GM04503 (cell line): ENCODE measurements at places on chromosomes 2 and 18.

- DNase-seq: no peak
Measured at GRCh38 chr2:6724605-6725140, 141.0 kb downstream of the CMPK2 start.

GRCh38 chr2:205054789-205055188 is 509.5 kb downstream of the PARD3B start:
- DNase-seq: no peak

DNA sequence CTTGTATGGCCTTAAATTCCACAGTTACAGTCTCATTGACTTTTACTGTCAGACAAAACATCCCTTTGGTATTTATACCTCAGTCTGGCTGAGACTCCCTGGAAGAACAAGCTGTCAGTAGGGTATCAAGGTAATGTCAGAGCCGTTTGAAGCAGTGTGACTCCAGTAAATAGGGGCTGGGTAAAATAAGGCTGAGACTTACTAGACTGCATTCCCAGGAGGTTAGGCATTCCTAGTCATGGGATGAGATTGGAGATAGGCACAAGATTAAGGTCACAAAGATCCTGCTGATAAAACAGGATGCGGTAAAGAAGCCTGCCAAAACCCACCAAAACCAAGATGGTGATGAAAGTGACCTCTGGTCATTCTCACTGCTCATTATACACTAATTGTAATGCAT is 219.5 kb upstream of the SKOR2 start:
- DNase-seq: no peak

- DNase-seq: no peak
Measured at GRCh38 chr2:230068651-230069055, at the start of gene SLC16A14. TSS of gene SLC16A14 (minus strand) at chr2:230068924. CDS start at chr2:230059352, 9,572 bp downstream.

DNA sequence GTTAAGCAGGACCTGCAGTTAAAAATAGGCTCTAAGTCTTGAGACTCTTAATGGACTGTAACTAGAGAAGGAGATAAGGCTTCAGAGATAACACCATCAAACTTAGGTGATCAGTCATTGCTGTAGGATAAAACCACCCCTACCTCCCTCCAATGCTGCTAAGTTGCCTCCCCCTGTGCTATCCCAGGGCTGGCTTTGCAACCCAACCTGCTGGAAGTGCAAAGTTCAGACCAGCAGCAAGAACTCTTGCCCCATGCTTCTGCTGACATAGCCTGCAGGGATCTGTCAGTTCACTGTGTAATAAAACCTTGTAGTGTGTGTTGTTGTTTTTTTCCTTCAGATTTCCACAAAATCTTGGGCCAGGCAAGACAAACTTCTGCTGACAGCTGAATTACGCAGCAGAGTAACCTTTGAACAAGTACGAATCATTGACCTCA is 57.4 kb upstream of the EPB41L3 start:
- DNase-seq: no peak

DNA sequence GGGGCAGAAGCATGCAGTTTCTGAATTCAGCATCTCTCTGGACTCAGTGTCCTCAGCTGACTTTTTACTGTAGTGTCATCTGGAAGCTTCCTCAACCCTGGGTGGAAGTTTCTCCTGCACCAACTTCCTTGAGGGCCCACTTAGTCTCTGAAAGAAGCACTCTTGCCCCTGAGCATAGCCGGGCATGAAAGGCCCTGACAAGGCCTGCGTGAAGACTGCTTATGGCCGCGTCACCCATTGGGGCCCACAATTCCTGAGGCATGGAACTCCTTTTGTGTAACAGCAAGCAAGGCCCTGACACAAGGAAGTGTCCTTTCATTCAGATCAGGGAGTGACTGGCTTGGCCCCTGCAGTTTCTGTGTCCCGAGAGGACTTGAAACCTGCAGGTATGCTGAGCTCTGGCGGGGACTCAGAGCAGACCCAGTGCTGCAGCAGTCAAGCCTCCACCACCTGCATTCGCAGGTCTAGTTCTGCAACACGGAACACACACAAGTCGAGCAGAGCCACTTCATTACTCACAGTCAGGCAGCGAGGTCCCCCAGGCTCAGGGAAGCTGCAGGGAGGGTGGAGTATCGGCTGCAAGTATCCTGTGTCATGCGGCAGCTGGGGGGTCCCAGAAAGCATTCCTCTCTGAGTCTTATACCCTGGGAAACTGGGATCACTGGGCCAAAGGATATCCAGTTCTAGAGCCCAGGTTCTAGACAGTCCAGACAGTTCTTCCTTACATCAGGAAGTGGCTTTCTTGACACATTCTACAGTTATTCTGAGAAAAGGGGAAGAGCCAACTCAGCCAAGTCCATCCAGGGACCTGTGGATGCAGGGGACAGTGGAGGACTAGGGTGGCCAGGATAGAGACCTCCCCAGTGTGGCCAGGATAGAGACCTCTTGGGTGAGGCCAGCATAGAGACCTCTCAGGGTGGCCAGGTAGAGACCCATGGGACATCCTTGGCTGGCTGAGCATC is 35.6 kb upstream of the PRLH start:
- DNase-seq: no peak

DNA sequence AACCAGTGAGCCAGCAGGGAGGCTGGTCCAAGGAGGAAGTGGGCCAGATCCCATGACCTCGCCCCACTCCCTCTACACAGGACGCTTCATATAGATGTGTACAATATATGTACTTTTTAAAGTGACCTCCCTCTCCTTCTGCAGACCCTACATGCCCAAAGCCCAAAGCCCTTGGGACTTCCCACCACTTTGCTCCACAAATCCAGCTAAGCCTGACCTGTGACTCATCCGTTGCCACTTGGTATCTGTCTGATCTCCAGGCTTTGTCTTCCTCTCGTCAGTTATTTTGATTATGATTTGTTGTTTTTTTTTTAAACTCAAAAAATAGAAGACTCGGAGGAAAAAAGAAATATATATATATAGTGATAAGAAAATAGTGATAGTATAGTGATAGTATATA is 470.8 kb downstream of the KCNJ3 start:
- DNase-seq: no peak

DNA sequence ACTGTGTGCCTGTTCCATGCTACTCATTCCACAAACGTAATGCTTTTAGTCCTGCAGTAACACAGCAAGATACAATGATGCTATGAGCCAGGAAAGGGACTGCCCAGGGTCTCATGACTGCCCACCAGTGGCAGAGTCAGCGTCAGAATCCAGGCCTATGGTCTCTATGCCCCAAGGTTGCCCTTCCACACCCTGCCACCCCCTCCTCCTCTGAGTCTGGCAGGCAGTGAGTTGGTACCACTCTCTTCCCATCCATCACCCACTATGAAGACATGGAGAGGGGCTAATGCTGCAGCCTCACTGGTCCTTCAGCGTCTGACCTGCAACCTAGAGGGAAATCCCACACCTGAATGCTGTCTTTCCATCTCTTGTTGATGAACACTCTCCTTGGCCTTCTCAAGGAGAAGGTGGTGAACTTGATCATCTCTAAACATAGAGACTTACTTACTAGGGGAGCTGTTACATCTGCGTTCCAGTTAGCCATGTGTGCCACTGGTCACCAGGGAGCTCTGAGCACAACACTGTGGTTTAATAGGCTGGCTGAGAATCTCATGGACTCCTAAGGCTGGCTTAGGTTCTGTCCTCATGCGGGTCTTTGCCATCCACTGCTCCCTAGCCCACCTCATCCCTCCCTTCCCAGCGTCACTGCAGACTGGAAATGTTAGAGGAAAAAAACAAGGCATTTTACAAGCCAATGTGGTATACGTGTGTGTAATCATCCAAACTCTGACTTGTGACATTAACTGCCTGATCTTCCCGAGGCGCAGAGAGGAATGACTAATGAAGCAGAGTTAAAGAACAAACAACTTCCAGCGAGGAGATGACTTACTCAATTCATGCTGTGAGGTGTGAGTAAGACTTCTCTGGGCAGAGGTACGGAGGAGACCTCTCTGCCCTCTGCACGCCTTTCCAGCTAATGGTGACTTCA is 28.8 kb downstream of the STEAP3 start:
- peak; percentile 93 for DNase-seq

DNA sequence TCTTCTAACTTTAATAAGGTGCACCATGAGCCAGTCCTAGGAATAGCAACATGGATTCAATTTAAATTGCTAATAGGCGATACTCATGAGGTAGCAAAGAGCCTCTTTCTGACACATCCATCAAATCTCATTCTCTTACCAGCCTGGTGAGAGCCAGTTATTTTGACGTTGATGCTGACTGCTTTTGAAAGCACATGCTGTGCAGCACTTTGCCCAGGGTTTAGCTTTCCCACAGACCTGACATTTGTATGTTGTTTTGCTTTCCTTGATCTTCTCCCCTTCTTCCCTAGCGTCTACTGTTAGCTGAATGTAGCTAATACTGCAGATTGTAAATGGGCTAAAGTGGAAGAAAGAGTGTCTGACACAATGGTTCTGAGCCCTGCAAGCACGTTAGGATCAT is 101.1 kb upstream of the CCDC85A start:
- no peak for DNase-seq

- DNase-seq: no peak
Measured at GRCh38 chr2:156331572-156332283, 793 bp downstream of the NR4A2 start.
